ENCODE measurements at places on chromosomes 1 and 21.

- DNase-seq, result no peak
These were observed 802.1 kb downstream of the PLA2G4A start for GRCh38 chr1:187630653-187631380.

GRCh38 chr1:61322008-61322744 is 239.8 kb downstream of the NFIA start:
- no peak for DNase-seq

DNA sequence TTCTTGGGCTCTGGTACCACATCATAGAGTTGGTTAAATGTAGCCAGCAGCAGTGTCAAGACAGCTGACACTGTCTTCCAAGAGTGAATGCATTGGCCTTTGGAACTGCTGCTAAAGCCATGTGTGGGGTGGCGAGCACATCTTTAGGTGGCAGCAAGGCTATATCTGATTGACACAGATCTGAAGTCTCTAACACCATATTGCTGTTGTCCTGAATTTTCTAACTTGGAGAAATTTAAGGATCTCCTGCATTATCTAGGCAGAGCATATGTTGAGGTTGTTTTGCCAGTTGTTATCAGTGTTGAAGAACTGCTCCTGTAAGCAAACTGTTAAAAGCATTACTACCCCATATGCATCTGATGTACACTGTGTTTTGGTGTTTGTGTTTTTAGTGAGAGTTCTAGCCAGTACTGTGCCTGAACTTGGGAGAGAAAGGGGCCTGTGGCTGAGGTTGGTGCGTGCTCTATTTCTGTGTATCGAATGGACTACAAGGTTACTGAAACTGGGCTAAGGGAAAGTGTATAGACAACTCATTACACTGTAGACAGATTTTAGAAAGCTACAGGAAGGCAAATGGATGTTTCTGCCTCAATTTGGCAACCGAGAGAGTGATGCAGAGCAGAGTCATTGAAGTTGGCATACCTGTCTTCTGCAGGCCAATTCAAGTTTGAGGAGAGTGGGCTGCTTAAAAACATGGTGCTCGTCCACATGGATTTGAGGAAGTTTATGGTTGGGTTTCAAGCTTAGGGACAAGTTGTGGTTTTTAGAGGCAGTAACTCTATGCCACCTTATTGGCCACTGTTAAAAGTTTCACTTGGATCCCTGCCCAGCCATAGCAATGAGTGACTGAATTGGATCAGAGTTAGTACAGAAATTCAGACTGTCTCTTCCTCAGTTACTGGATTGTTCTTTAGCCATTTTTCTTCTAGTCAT is 16.9 kb downstream of the DYRK3 start:
- DNase-seq, result no peak

- DNase-seq, result no peak
These were observed 188.3 kb downstream of the ASTN1 start for GRCh38 chr1:176976225-176976624.

- no peak for DNase-seq
These were observed 13.6 kb upstream of the OR2B11 start for GRCh38 chr1:247471445-247472016.

- DNase-seq, result peak; percentile 64
These were observed 26.6 kb upstream of the HPDL start for GRCh38 chr1:45299981-45300668.

- no peak for DNase-seq
These were observed 169.8 kb upstream of the DUSP10 start for GRCh38 chr1:221911714-221912113.

DNA sequence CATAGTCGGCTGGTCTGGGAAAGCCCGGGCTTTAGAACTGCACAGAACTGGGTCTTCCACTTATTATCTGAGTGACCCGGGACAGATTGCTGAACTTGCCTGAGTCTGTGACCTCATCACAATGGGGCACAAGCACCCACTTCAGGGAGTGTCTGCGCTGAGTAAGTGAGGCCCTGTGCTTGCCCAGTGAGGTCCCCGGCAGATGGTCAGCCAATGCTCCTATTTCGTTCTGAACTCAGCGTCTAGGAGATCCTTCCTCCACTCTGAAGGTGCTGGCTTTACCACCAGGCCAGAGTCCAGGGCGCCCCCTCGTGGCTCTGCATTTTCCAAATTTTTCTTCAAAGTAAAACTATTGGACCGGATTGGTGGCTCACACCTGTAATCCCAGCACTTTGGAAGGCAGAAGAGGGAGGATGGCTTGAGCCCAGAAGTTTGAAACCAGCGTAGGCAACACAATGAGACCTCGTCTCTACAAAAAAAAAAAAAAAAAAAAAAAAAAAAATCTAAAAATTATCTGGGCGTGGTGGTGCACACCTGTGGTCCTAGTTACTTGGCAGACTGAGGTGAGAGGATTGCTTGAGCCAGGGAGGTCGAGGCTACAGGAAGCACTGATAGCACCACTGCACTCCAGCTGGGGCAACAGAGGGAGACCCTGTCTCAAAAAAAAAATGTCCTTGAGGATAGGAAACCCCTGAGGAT is 61.7 kb downstream of the FCRL5 start:
- DNase-seq, result peak; percentile 32

Data from SW 1271 (cell line).